ENCODE measurements at places on chromosomes 2 and 18.

- DNase-seq: no peak
Measured at GRCh38 chr2:176151442-176152287, at the start of gene HOXD4. Gene HOXD4, plus strand, starts transcription at chr2:176151550. Its CDS starts 84 bp downstream, at chr2:176151634.

- DNase-seq: no peak
Measured at GRCh38 chr2:149716687-149717086, 129.1 kb upstream of the MMADHC start.

DNA sequence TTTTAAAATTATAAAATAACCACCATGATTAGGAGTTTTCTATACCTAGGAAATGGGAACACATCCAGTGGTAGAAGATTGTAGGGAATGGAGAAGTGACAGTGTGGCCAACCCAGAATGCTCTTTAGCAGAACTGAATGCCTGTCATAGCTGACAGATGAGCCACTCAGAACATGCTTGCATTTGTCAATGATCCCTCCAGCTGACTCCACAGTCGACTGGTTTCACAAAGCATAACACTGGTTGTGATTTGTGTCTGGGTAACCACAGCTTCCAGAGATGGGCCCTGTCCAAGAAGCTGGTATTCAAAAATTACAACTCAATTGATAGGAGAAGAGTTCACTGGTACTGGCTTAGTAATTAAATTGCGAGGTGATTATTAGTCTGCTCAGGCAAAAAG is 9.0 kb upstream of the CTIF start:
- no peak for DNase-seq

DNA sequence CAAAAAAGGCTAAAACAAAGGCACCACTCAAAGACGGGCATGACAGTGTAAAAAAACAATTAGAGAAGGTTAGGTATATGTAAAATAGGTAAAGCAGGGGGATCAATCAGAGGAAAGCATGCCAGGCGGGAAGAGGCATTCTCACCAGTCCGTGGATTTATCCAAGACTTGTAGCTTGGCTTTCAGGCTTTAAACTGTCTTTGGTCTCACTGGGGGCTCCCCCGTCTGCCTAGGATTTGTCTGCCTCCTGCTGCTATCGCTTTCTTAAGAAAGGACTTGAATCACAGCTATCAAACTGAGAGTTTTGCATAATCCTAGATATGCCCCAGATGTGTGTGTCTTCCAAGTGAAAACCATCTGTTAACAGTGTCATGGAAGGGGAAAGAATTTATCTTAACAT is 11.1 kb upstream of the GORASP2 start:
- DNase-seq: no peak

DNA sequence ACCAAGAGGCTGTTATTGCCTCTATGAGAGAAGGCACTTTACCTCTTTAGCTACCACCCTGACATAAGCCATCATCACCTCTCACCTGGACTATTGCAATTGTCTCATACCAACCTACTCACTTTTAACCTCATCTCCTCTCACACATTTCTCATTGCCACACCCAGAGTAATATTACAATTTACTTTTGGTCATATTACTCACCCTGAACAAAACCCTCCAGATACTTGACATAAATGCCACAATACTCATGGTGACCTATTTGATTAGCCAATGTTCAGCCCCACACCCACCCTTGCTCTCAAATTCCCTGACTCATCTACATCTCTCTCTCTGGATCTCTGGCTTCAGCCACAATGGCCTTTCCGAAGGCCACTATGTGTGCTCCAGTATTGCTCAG is 90.9 kb upstream of the CDH7 start:
- DNase-seq: no peak

DNA sequence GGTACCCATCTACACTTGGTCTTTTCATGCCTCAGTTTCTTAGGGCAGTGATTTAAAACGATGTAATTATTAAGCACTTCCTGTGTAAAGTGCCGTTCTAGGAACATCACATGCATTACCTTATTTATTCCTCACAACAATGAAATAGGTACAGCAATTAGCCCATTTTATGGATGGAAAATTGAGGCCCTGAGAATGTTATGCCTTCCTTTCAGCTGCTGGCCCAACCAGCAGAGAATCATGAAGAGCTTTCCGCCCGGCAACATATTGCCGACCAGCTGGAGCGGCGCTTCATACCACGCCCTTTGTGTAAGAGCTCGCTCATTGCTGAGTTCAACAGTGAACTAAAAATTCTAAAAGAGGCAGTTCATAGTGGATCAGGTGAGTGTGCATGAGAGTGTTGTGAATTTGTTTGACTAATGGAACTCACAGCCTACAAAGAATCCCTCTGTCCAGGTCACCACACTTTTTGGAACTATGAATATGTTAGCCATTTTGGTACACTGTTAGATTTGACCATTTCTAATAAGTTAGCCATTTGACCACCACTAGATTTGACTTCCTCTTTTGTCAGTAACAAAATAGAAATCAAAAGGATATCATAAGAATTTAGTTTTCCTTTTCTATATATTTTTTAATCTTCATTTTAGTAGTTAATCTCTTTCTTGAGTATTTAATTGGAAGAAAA is 25.6 kb upstream of the RPE start:
- DNase-seq: no peak

- no peak for DNase-seq
Measured at GRCh38 chr2:20115902-20116301, 64.5 kb upstream of the LAPTM4A start.

DNA sequence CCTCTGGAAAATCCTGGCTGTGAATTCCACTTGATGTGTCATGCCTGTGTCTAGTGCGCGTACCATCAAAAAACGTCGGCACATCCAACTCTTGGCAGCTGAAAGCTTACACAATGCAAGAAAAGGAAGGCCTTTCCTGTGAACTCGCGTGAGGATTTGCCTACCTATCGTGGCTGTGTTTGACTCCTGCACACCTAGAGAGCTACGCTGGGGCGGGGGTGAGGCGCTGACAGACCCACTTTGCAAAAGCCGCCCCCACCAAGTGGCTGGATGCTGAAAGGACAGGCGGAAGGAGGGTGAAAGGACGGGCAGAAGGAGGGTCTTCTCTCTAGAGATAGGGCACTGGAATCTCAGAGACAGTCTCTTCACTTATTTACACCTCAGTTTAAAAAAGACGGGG is 270.1 kb downstream of the EIPR1 start:
- DNase-seq: no peak

GRCh38 chr2:202689898-202690297 is 55.1 kb downstream of the FAM117B start:
- DNase-seq: no peak

GRCh38 chr2:133842446-133842845 is 274.2 kb upstream of the NCKAP5 start:
- no peak for DNase-seq

DNA sequence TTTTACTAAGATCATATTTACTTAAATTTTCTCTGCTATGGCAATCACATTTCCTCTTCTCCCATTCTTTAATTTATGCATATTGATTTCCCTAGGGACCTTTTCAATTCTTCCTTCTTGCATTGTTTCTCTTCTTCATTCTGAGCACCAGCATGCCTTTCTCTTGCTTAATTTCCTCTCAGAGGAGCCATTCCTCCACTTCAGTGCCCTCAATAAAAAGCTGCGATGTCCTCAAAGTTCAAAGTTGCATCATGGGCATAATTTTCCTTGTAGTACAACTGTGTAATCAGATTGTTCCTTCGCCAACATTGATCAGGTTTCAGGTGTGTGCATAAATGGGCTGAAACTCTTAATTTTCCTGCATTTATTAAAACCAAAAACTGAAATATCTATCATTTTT is 21.8 kb upstream of the CD226 start:
- no peak for DNase-seq

GRCh38 chr2:24403168-24403831 is 43.0 kb upstream of the ITSN2 start:
- no peak for DNase-seq

DNA sequence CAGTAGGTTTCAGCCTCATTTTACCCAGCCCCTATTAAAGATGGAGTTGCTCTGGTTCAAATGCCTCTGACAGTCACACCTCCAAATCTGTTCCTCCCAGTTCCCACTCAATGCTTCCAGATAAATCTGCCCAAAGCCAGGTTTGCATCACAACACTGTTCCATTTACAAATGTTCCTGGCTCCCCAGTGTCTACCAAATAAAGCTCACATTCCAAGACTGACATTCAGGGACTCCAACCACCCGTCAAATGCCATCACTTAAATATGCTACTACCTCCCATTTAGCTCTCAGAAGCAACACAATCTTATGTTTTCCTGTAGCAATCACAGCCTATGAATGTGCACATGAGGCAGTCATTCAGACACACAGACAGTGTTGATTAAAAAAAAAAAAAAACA is 127.3 kb downstream of the TMEM163 start:
- DNase-seq: no peak

Data from stimulated activated CD8-positive, alpha-beta memory T cell treated with anti-CD3 and anti-CD28 coated beads, Interleukin-4, amount 100 ng/mL, for 4 hours (primary cell).